NT2/D1 (cell line): ENCODE measurements at places on chromosomes 3 and 15.
A peak's percentile ranks its signal among the peaks of the same experiment; 100 is the strongest.

- no peak for DNase-seq
Observed at GRCh38 chr3:182486463-182486862, 306.8 kb upstream of the ATP11B start.

DNA sequence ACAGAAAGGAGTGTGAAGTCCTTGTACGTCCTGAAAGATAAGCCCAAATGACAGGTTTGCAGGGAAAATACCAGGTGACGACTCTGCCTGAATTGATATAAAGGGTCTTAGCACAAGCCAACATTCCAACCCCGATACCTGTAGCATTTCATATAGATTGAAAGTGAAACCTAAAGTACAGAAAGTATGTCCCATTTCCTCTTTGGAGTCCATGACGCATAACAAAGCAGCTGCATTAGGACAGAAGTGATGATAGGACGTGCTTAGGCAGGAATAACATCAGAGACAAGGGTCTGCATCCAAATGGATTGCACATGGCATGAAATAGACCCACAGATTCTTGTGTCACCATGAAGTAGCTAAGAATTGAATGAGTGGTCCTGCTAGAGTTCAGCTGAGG, 187.0 kb upstream of the ROBO1 start:
- no peak for DNase-seq

GRCh38 chr15:73681856-73682599, 2.2 kb upstream of the CD276 start:
- no peak for DNase-seq

- no peak for DNase-seq
Observed at GRCh38 chr3:62771331-62772072, 103.7 kb downstream of the CADPS start.

DNA sequence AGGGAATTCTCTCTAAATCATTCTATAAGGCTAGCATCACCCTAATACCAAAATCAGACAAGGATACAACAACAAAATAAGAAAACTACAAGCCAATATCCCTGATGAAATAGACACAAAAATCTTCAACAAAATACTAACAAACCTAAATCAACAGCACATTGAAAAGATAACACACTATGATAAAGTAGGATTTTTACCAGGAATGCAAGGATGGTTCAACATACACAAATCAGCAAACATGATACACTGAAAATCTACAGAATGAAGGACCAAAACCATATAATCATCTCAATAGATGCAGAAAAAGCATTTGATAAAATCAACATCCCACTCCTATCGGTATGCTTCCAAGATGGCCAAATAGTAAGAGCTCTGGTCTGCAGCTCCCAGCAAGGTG, 39.5 kb downstream of the ALDH1A2 start:
- DNase-seq, result no peak

GRCh38 chr15:63599401-63600000, 2.3 kb downstream of the FBXL22 start:
- DNase-seq, result no peak

- DNase-seq, result peak; percentile 16
Observed at GRCh38 chr3:48504051-48504946, at the start of gene SHISA5. SHISA5 (minus strand) TSS chr3:48504174; CDS start chr3:48504094, 80 bp downstream.

DNA sequence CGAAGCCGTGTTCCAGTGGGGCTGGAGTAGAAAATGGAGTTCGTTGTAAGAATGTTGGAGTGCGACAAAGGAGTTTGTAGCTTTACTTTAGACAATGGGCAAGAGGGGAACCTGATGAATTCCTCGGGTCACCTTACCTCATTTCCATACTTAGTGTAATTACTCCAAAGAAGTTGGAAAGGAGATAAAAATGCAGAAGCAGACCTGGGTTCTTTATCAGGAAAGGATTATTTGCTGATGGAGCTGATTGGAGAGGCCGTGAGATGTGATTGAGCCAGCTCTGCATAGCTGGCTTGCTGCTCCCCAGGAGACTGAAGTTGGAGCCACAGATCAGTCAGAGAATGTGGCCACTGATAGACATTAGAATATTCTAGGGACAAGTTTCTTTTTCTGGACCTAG, 33.4 kb upstream of the TBL1XR1 start:
- no peak for DNase-seq

- DNase-seq, result no peak
Observed at GRCh38 chr15:79053894-79054293, 36.7 kb downstream of the RASGRF1 start.

DNA sequence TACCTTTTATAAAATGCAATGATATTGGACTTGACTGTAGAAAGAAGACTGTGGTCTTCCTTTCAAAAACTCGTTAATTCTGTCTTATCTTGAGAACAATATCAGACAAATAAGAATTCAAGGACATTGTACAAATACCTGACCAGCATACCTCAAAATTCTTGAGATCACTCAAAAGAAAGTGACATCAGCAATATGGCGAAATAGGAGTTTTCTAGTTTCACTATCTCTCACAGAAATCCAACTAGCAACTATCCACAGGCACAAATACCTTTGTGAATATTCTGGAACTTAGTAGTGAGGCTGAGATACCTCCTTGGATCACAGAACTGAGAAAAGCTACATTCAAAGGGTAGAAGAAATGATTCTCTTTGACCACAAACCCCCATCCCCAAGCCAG, 419.7 kb downstream of the ZNF385D start:
- DNase-seq, result no peak

DNA sequence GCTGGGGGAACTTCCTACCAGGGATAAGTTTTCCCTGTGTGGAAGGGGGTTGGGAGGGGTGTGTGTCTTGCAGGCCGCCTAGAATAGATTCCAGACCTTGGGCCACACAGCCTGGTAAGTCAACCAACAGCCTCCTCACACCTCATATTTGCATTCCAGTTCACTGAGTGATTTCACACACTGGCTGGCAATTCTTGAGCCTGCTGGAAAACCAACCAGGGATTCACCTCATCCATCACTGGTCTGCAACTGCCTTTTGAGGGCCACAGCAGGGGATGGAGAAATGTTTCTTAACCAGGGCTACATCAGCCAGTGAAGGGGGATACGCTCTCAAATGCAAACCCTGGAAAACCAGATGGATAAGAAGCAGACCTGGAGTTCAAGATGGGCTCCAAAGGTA, 2.0 kb downstream of the FSTL1 start:
- DNase-seq, result no peak

DNA sequence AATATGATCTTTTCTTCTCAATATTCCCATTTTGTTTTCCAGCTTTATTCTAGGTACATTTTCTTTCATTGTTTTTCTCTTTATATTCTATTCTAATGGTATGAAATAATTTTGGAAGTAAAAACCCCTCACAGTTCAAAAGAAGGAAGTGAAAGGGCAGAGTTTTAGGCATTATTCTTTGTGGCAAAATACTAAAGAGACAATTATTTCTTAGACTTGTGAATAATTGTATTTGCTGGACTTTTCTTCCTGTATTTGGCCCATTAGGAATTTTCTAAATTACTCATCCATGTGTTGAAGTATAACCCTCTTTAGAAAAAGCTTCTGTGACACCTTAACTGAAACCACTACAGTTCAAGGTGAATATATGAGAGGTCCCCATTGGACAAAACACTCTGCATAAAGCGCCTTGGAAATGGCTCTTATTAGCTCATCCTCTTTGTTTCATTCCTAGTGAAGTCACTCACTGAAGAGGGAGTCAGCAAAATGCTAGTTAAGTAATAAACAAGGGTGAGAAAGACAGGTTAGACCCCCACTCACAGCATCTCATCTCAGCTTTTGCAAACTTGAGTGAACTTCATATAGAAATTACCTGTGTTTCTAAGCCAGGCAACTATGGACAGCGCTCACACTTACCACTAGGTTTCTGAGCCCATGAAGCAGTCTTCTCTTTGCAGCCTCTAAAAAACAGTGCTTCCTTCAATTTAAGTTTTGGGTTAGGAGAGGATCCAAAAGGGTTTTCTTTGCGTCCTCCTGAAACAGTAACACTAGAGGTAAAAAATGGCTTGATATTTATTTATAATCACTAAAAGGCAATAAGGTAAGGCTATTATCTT, 327.5 kb downstream of the ARPP21 start:
- DNase-seq, result no peak

GRCh38 chr3:183428447-183429211, at the start of gene MCF2L2:
MCF2L2 (minus strand) TSS chr3:183428619; CDS start chr3:183427977, 642 bp downstream.
- DNase-seq, result no peak

- DNase-seq, result no peak
Observed at GRCh38 chr3:79344876-79345871, 422.6 kb downstream of the ROBO1 start.

- DNase-seq, result no peak
Observed at GRCh38 chr3:8488411-8488810, 13.2 kb upstream of the LMCD1 start.

- peak; percentile 49 for DNase-seq
Observed at GRCh38 chr15:88878720-88879184, 16.6 kb downstream of the HAPLN3 start.

- no peak for DNase-seq
Observed at GRCh38 chr3:63998852-63999754, 24.2 kb downstream of the PSMD6 start.

GRCh38 chr3:197545571-197545970, 10.2 kb downstream of the BDH1 start:
- DNase-seq, result no peak

DNA sequence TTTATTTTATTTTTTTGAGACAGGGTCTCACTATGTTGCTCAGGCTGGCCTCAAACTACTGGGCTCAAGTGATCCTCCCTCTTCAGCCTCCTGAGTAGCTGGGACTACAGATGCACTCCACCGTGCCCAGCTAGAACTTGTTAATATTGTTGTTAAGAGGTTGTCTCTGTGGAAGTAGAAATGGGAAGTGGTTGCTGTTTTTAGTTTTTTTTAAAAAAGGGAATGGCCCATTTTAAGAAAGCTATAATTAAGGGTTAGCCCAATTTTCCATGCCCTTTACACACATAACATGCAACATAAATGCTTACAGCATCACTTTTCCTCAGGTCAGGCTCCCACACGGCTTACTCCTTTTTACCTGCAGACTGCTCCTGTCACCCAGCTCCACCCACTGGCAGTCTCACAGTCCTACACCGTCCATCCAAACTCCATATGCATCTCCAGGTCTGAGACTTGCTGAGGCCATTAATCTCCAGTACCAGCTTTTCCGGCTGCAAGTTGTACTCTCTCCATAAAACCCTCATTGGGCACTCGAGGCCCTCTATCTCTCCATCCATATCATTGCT, 19.8 kb downstream of the MORC1 start:
- DNase-seq, result peak; percentile 27

DNA sequence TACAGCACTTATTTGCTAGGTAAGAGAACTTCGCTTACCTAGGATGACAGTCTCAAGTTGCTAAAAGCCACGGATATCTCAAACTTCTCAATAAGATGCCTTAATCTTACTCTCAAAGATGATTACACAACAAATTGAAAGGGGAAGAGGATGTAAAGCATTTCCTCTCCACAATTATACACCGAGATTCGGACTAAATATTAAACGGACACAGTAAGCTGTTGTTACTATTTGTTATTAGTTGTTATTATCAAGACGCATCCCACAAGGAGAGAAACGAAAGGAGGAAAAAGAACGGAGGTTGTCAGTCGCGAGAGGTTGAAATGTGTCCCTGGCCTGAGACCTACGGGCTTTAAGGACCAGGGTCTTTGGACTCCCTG, 660 bp downstream of the ZNF106 start:
- DNase-seq, result no peak

GRCh38 chr3:57952208-57952631, 56.0 kb upstream of the FLNB start:
- peak; percentile 61 for DNase-seq

DNA sequence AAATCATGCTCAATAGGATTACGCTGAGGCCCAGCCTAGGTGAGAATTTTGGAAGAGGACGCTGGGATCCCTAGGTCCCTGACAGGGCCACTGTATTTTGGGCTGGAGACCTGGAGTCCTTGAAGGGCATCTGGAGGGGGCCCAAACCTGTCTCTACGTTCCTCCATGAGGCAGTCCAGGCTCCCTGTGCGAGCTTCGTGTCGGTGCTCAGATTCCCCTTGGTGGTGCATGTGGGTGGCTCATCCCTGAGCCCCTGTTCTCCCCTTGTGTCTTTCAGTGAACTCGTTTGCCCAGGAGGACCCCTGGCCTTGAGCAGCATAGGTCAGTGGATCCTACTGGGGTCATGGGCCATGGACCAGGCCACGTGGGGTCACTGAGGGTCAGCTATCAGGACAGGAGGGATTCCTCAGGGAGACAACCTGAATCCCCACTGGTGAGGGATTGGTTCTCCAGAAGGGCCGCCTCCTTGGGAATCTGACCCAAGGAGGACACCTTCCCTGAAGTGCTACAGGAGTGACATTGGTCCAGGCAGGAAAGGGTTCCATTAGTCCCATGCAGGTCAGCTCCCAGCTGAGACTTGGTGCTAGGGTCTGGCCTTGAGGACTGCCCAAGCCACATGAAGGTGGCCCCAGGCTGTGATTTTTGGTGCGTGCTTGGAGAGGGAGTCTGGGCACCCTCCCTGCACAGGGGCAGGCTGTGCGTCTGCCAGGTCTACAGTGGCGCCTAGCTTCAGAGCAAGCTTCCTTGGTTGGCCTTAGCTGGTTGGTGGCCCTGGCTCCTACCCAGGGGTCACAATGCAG, 229.8 kb downstream of the SNRPN start:
- DNase-seq, result no peak

- DNase-seq, result no peak
Observed at GRCh38 chr3:109188741-109189140, 52.2 kb downstream of the C3orf85 start.
